ENCODE measurements at places on chromosomes 1 and 21. TPM values are rescaled to one million over a fixed set of nuclear protein-coding genes. Genes with fewer than 3 reads are reported as not detected.

SPATA46 gene
- not detected for total RNA-seq

OR2G6 gene
- total RNA-seq = not detected

CSTB gene
- 53.2 TPM for total RNA-seq

C1orf87 gene
- not detected for total RNA-seq

MROH9 gene
- total RNA-seq = not detected

MEX3A gene
- 91.8 TPM for total RNA-seq

MYBPH gene
- total RNA-seq = not detected

S100A12 gene
- not detected for total RNA-seq

PRDM2 gene
- total RNA-seq = 34.0 TPM

DNAH14 gene
- total RNA-seq = 46.3 TPM

CHI3L2 gene
- not detected for total RNA-seq

ST6GALNAC5 gene
- 9.1 TPM for total RNA-seq

CFAP141 gene
- total RNA-seq = not detected
